ENCODE measurements at places on chromosomes 1 and 21.

DNA sequence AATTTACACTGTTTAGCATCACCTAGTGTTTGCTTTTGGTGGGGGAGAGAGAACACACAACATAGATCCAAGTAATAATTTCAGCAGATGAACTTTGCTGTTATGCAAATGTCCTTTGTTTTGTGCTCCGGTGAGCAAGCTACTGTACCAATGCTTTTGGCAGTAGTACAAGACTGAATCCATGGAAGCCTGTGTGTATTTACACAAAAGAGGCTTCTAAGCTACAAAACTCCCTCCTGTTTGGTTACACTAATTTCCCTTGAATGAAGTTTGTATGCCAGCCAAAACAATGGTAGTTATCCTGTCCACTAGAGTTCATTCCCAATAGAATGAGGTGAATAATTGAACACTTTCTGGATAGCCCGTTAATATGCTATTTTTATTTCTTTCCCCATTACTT is 320.5 kb downstream of the KCTD3 start:
- DNase-seq: peak; percentile 27

- no peak for DNase-seq
These were observed 23.7 kb downstream of the HMGCS2 start for GRCh38 chr1:119745034-119745433.

DNA sequence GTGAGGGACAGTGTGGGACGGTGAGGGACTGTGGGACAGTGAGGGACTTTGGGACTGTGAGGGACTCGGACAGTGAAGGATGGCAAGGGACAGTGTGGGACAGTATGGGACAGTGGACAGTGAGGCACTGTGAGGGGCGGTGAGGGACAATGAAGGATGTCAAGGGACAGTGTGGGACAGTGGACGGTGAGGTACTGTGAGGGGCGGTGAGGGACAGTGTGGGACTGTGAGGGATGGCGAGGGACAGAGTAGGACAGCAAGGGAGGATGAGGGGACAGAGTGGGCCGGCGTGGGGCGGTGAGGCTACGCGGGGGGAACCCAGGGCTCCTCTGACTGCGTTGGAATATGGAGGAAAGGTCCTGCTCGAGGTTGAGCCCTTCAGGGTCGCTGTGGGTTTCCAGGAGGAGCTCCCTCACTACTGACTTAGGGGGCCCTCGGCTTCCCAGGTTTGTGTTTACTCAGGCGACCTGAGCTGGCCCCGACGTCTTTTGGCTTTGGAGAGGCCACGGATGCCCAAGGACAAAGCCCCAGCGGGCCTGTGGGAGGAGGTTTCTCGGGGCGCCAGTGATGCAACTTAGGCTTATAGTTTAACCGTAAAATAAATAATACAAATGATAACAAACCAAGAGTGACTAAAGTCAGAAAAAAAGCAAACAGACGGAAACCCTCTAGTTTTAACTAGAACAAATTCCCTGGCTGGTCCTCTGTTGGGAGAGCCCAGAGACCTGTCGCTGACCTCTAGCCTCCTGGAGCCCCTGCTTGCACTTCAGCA is 1.1 kb upstream of the ERRFI1 start:
- peak; percentile 80 for DNase-seq

- peak; percentile 41 for DNase-seq
These were observed 1.8 kb upstream of the ELAPOR1 start for GRCh38 chr1:109112056-109112651.

GRCh38 chr1:5586629-5587028 is 405.6 kb downstream of the NPHP4 start:
- DNase-seq: no peak

DNA sequence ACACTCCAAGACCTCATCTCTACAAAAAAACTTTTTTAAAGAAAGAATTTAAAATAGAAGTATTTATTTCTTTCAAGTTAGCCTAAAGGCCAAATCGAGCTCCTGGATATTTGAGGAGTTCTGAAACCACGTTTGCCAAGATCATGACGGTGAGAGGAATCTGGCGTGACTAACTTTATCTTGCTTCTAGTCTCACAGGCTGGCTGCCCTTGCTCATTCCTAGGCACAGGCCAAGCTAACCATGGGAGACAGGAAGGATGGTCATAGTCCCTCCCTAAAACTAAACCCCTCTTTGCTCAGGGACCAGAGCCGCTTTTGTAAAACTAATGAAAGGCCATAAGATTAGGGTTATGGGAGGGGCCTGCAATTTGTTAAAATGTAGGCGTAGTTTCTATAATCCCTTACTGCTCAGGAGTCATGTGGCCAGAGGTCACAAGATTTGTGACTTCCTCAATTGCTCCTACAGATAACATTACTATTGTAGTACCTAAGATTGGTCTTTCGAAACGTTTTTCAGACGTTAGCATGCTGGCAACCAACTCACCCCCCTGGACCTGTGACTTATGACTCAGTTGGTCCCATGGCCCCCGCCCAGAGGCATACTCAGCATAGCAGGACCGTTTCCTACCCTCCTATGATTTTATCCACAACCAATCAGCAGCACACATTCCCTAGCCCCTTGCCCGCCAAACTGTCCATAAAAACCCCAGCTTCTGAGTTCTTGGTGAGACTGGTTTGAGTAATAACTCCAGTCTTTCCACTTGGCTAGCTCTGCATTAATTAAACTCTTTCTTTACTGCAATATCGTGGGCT is 425.0 kb downstream of the SMYD3 start:
- no peak for DNase-seq

GRCh38 chr1:101929343-101929742 is 67.4 kb downstream of the OLFM3 start:
- DNase-seq: no peak

- DNase-seq: peak; percentile 53
These were observed 49.8 kb upstream of the SCAF4 start for GRCh38 chr21:31781737-31782136.

Data from IMR-90 (cell line).